ENCODE measurements at places on chromosomes 3 and 15.
A peak's percentile ranks its signal among the peaks of the same experiment; 100 is the strongest.

GRCh38 chr3:72088486-72089025 is 303.6 kb upstream of the PROK2 start:
- no peak for DNase-seq

- no peak for DNase-seq
Measured at GRCh38 chr15:93028632-93029213, 60.3 kb downstream of the RGMA start.

- no peak for DNase-seq
Measured at GRCh38 chr3:11720917-11721411, 77.2 kb upstream of the VGLL4 start.

GRCh38 chr3:50320853-50321335 is 1.7 kb downstream of the HYAL2 start:
- DNase-seq = peak; percentile 83

DNA sequence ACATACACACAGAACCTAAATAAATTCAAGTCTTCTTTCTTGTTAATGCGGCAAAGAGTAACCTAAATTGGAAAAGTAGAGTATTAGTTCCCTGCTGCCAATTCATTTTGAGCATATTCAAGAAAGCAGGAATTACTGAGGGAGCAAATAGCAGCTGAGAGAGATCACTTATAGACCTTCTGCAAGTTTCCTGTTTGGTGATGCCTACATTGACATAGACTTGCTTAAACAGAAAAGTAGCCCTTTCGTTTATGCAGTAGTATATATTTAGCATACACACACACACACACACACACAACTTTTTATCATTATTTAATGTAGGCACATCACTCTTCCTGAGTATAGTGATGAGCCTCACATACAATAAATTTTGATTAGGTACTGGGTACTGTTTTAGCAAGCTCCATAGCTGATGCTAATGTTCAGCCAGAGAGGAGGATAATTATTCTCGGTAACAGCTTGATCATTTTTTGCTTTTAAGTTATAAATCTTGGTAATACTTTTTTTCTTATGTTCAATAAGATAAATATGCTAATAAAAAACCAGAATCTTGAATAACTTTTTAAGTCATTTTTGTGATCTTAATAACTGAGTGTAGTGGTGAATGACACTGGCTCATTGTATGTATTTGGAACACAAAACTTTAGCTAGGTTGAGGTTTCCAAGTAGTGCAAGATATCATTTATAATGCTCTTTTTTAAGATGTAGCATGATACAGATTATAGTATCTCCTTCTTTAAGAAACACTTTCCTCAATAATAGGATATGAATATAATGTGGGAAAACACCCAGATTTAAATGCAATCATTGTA is 174.7 kb downstream of the MBNL1 start:
- DNase-seq = no peak

- no peak for DNase-seq
Measured at GRCh38 chr3:151197981-151198767, 4.8 kb downstream of the GPR171 start.

- DNase-seq = no peak
Measured at GRCh38 chr3:58285334-58285733, 20.7 kb upstream of the RPP14 start.

- no peak for DNase-seq
Measured at GRCh38 chr3:59994732-59995304, 945.0 kb upstream of the CFAP20DC start.

DNA sequence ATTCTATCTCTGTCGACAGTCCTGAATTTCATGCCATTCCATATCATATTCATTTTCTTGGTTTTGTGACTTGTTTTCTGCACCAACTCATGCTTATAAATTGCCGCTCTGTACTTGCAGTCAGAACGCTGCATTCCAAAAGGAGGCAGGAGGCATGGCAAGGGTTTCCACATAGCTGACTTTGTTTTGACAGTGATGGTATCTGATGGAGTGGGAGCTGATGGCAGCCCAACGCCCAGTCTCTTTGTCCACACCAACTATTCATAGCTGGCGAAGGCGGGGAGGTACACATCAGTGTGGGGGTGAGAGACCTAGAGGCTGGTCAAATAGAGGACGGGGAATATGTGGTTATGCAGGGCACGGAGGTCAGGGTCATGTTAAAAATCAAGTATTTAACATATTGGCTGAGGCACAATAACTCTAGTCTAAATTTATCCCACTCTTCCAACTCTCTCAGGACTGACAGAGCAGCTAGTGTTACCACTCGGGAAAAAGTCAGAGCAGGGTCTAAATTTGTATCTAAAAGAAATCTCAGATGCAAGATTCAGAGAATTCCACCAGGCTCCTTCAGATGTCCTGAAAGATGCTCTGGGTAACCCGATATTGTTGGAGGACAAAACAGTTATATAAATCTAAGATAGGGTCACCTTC is 67.8 kb upstream of the ATP13A3 start:
- DNase-seq = no peak

- DNase-seq = no peak
Measured at GRCh38 chr15:76501726-76502125, 165.2 kb downstream of the ISL2 start.

- no peak for DNase-seq
Measured at GRCh38 chr15:43939070-43939469, 112.3 kb downstream of the WDR76 start.

DNA sequence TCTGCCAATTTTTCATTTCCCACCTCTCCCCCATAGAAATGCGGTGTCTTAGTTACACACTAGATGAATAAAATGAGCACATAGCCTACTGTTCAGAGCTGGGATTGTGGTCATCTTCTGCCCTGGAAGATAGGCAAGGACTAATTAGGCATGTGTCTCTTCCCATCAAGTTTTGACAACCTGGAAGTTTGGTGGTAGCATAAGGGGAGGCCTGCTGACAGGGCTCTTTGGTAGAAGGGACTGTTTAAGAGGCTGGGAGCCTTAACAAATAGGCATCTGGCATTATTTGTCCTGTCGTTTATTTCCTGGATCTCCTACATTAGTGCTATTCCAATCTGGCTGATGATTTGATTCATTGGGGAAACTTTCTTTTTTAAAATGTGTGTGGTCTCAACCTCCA is 512.3 kb downstream of the ZNF385D start:
- no peak for DNase-seq

DNA sequence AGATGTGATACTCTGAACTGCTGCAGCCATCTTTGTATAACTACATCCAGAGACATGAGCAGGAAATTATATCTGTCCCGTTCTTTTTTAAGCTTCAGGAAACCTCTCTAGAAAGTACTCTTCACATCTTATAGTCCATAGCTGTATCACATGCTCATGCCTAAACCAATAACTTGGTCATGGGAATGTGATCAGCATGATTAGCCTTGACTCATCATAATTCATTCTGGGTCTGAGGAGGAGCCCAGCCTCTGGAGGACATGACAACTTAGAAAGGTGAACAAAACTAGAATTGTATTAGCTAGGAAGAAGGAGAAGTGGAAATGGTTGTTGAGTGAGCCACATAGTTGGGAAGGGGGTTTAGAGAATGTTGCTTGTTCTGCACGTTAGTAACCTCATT is 12.9 kb downstream of the PPM1L start:
- no peak for DNase-seq

GRCh38 chr15:57582090-57582489 is 9.6 kb upstream of the MYZAP start:
- DNase-seq = no peak

DNA sequence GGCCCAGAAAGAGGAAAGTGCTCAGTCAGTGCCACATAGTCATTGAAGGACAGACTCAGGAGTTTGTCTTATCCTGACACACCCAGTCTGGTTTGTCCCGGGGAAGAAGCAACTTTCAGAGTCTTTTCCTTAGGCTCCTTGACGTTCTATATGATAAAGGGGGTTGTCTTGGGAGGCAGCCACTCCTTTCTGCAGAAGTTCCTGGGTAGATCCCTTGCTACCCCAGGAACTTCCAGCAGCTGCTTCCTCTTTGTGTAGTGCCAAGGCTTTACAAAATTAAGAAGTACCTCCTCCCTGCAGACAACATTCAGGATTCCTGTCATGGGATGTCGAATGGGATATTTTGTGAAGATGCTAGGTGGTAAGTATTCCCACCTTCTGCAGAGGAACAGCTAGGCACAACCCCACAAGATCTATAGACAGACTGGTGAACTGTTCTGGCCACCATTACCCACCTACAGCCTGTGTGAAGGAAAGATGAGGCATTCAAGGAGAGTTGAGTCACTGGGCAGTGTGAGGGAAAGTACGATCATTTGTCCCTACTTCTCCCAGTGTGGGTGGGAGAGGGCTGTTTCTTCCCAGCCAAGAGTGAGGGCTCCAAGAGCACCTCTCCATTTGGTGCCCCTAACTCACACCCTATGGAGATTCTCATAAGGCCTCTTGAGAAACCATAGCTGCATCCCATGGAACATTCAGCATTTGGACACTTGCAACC is 11.3 kb downstream of the TMEM266 start:
- DNase-seq = no peak

DNA sequence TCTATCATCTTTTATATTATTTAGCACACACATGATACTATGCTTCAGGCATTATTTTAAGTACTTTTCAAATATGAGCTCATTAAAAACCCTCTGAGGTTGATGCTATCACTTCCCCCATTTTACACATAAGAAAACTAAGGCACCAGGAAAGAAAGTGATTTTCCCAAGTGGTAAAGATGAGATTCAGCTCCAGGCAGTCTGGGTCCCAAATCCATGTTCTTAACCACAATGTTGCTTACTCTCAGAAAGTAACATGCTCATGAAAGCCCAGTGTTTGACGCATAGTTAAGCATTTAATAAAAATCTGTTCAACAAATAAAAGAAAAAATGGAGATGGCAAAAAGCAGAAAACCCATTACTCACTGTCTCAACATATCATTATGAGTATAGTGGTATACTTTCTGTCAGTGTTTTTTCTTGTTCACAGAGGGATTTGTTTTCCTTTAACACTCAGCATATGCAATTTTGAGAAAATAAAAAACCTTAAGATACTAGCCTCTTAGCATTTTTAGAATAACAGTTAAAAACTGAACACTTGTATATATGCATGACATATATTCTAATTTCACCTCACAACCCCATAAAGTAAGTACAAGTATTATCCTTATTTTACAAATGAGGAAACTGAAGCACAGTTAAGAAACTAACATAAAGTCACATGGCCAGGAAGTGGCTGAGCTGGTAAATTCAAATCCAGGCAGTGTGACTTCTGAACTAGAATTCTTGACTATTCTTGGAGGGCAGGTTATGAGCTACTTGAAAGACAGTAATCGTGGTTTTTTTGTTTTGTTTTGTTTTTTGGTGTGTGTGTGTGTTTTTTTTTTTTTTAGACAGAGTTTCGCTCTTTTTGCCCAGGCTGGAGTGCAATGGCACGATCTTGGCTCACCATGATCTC is 10.4 kb downstream of the PEAK1 start:
- no peak for DNase-seq

DNA sequence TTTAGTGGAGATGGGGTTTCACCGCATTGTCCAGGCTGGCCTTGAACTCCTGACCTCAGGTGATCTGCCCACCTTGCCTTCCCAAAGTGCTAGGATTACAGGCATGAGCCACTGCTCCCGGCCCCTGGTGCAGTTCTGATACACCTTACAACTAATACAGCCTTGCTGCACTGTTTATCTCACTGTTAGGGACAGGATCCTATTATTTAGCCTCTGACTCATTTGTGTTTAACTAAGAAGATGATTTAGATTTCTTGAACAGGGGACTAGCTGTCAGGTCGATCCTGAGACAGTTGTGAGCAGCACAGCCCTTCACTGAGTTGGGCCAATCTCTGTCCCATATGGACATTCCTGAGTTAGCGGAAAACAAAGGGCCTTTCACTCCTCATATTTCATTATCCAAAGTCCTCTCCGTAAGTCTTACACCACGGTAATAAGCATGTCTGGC is 19.2 kb downstream of the GYG1 start:
- no peak for DNase-seq

- peak; percentile 68 for DNase-seq
Measured at GRCh38 chr3:120450600-120451271, at the start of gene FSTL1. Gene FSTL1, minus strand, starts transcription at chr3:120450992. Its CDS starts 246 bp downstream, at chr3:120450746.

DNA sequence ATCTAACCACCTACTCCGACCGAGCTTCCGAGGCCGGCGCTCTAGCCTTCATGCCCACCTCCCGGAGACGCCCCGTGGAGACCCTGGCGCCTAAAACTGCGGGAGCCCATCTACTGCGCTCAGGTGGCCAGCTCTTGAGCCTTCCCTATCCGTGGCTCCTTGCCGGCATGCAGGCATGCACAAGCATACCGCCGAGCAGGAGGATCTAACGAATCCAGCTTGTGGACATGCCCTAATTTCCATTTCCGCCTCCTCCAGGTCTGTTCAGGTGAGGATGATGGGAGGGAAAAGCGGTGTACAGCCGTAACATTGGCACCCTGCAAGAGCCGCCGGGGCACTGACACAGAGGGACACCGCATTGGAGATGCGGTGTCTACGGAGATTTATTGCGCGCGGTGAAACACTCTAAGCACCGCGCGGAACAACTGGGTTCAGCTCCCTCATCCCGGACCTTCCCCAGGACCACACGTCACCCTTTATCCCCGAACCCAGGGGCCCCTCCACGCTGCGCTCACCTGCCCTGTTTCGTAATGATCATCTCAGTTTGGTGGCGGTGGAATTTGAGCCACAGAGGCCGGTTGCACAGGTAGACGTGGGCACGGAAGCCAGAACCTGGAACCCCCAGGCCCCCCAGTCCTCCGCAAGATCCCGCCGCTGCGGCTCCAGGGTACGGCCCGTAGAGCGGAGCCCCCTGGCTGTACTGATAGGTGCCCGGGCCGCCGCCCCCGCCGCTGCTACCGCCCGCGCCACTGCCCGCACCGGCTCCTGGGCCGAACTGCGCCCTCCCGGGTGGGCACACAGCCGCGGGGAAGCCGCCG is 1.0 kb downstream of the EOMES start:
- DNase-seq = peak; percentile 73

DNA sequence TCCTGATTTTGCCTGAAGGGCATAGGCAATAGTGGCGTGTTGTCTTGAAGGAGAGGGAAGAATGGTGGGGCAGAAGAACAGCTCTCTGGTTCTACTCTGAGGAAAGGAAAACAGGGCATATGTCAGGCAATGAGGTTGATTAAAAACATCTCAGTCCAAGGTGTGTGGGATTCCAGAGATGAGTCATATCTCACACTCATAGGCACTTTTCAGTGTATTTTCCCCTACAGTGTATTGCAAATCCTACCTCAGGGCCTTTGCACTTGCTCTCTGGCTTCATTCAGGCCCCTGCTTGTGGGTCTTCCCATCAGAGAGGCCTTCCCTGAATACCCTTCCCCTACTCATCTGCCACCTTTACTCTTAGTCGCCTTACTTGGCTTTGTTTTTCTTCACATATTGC is 107.8 kb downstream of the SLCO3A1 start:
- no peak for DNase-seq

GRCh38 chr15:87528873-87529272 is 727.7 kb downstream of the NTRK3 start:
- DNase-seq = no peak
